ENCODE measurements at places on chromosomes 2 and 18.

DNA sequence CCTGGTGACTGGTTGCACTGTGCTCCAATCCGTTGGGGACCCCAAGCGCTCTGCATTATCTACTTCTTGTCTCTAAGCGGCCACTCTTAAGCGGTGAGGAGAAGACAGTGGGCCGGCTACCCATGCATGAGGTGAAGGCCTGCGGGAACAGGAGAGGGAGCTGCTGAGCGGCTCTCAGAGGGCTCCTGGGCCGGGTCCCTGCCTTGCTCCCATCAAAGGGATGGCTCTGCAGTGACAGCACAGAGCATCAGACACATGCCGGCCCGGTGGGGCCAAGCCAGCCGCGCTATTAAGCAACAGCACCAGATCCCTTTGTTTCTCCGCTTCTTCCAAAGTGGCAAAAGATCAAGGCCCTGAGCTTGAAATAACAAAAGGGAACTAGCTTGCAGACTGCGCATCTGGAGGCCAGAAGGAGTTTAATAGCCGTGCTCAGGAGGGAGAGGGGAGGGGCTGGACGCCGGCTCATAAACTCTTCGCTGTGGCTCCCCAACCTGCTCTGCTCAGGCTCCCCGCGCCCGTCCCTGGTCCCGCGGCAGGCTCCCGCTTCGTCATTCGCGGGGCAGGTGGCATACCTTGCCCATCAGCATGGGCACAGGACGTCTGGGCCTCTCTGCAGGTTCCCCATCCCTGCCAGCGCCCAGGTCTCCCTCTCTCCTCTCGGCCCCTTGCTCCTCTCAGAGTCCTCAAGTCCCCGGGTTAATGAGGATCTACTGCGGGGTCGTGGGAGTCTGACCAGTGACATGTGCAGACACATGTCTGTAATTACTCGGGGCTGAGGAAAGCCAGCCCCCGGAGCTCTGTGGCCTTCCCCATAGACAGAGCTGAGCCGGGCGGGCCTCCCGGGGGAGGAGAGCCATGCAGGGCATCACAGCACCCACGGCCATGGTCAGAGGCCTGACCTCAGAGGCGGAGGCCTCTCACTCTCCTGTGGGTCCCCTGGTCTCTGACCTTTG, 96.7 kb downstream of the ASB1 start:
- DNase-seq = peak; percentile 28

GRCh38 chr2:38075507-38076151, at the start of gene CYP1B1:
CYP1B1 (minus strand) TSS chr2:38076151; CDS start chr2:38075388, 763 bp downstream.
- DNase-seq = no peak

GRCh38 chr2:61538920-61539520, 864 bp upstream of the XPO1 start:
- DNase-seq = no peak

- no peak for DNase-seq
Observed at GRCh38 chr2:108998911-108999310, 9.9 kb upstream of the EDAR start.

GRCh38 chr18:22752014-22752413, 181.1 kb upstream of the RBBP8 start:
- no peak for DNase-seq

- DNase-seq = no peak
Observed at GRCh38 chr2:22741216-22741615, 643.8 kb upstream of the KLHL29 start.

GRCh38 chr18:60157810-60158209, 214.8 kb downstream of the MC4R start:
- no peak for DNase-seq

DNA sequence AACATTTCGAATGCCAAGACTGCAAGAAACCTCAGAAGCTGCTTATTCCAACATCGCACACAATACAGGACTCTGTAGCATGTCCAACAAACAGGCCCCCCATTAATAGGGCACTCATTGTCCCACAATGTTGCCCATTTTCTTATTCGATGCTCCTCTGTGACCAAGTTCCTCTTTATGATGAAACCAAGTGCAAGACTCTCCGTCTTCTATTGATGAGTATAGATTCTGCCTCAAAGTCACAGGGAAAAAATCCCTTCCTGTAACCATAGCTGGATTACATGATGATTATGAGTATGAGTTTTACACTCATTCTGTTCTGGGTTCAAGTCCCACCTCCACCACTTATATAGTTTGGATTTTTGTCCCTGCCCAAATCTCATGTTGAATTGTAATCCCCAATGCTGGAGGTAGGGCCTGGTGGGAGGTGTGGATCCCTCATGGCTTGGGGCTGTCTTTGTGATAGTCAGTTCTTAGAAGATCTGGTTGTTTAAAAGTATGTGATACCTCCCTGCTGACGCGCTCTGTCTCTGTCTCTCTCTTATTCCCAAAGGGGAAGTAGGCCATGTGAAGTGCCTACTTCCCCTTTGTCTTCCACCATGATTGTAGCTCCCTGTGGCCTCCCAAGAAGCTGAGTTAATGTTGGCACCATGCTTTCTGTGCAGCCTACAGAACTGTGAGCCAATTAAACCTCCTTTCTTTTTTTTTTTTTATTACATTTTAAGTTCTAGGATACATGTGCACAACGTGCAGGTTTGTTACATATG, 148.7 kb downstream of the OSR1 start:
- DNase-seq = no peak

DNA sequence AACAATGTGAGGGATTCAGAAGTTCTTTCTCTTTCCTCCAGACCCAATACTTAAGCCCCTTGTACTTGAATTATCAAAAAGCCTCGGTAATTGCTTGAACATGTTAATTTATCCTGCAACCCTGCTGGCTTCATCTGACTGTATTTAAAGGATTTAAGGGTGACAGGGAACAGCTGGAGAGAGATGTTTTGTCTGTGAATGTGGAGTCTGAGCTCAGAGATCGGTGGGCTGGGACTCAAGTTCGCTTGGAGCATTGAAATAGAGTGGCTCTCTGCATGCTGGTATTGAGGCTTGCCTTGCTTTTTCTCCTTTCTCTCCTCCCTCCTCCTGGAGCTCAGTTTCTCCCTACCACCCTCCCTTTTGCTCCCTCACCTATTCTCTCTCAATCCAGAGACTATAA, 73.6 kb downstream of the BOD1L2 start:
- no peak for DNase-seq

DNA sequence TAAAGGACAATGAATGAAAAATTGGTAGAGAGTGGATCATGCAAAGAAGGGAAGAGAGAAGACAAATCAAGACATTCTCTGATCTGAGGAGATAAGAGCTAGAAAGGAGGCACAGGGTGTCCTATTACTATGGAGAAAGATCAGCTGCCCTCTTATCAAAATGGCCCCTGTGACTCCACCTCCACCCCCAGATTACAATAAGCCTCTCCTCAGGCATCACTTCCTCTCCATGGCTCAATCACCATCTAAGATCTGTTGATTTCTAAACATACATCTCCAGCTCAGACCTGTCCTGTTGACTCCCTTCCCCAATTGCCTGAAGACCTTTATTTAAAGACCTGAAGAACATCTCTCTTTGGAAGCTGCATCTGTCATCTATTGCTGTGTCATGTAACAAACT, 43.2 kb downstream of the SP100 start:
- DNase-seq = no peak

- DNase-seq = no peak
Observed at GRCh38 chr2:239756790-239757760, 268.1 kb downstream of the NDUFA10 start.

GRCh38 chr2:37489536-37489935, 145.1 kb downstream of the QPCT start:
- no peak for DNase-seq

- no peak for DNase-seq
Observed at GRCh38 chr2:178553047-178553446, 72.8 kb downstream of the PLEKHA3 start.

DNA sequence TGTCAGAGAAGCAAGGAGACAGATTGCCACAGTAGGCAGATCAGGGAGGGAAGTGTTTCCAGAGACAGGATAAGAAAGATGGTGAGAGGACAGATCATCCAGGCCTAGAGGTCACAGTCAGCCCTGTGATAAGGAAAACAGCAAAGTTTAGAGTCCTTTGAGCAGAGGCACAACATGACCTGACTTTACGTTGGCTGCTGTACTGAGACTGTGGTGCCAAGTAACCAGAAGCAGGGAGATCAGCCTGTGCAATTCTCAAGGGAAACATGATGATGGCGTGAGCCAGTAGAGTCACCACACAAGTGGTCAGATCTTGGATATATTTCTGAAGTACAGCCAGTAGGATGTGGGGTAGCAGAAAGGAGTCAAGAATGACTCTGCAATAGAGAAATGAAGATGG, 43.7 kb downstream of the SMC6 start:
- no peak for DNase-seq

DNA sequence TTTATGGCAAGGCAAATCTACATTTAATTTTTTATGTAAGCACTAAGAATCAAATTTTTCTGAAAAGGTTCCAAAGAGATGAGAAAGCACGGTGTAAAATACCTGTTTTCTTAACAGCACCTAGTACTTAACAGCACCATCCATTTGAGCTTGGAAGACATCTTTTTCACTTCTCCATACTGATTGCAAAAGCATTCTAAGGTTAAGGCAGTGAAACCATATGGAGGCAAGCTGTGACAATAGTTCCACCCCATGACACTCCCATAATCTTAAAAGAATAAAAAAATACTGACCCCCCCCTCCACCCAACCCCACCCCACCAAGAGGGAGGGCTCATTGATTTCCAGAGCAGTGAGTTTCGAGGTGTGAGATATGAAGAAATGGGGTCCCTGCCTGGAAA, 60.6 kb downstream of the ZCCHC2 start:
- DNase-seq = no peak

GRCh38 chr2:109209412-109209811, 80.4 kb downstream of the SH3RF3 start:
- no peak for DNase-seq
